ENCODE measurements at places on chromosomes 7 and 10.

- no peak for DNase-seq
Measured at GRCh38 chr10:121648059-121648458, 49.8 kb upstream of the FGFR2 start.

DNA sequence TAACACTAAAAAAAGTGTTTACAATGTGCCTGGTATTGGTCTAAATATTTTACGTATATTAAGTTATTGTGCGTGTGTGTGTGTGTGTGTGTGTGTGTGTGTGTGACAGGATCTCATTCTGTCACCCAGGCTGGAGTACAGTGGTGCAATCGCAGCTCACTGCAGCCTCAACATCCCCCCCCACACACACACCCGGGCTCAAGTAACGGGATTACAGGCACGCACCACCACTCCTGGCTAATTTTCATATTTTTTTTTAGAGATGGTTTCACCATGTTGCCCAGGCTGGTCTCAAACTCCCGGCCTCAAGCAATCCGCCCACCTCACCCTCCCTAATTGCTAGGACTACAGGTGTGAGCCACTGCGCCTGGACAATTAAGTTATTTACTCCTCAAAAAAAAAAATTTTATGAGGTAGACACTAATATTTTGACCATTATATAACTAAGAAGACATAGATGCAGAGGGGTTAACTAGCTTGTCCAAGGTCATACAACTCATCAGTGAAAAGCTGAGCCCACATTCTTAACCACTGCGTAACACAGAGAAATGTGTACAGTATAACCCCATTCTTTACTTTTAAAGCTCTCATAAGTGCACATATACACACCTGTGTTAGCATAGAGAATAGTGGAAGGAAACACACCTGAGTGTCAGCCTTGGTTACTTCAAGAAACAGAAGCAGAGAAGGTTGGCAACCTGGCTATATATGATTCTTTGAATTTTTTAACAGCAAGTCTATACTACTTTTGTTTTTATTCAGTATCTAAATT is 35.0 kb downstream of the DNAJC12 start:
- DNase-seq, result no peak

DNA sequence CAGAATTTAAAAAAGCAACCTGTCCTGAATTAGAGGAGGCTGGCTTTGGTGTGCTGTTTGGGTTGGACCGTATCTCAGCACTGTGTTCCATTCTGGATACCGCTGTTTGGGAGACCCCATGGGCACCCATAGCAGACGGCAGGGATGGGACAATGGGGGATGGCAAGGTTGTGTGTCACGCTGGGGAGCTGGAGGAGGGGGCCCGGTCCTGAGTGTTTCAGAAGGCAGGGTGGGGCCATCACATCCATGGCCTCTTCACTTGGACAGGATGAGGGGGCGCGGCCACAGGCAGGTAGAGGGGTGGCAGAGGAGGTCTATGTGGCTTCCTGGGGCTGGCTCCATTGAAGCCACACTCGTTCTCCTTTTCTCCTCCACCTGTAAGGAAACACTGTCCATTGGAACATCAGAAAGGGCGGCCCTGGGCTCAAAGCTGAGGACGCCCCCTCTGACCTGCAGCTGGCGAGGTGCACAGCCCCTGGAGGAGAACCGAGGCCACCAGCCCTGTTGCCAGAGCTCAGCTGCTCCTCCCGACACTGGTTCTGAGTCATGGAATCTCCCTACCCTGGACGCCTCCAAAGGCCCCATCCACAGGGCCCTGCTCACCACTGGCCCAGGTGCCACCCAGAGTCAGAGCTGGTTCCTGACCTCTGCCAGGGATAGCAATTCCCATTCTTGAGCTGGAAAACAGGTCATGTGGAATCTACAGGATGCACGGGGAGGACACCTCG is 587.3 kb downstream of the DNAJB6 start:
- no peak for DNase-seq

GRCh38 chr7:25173184-25173583 is 48.1 kb upstream of the CYCS start:
- DNase-seq, result no peak

GRCh38 chr10:33126742-33127141 is 168.7 kb upstream of the ITGB1 start:
- DNase-seq, result no peak

All from SK-N-DZ (cell line).